Effector CD8-positive, alpha-beta T cell (primary cell): ENCODE measurements at places on chromosomes 12 and 14.

- no peak for DNase-seq
Measured at GRCh38 chr12:123229051-123229450, 3.9 kb downstream of the MPHOSPH9 start.

DNA sequence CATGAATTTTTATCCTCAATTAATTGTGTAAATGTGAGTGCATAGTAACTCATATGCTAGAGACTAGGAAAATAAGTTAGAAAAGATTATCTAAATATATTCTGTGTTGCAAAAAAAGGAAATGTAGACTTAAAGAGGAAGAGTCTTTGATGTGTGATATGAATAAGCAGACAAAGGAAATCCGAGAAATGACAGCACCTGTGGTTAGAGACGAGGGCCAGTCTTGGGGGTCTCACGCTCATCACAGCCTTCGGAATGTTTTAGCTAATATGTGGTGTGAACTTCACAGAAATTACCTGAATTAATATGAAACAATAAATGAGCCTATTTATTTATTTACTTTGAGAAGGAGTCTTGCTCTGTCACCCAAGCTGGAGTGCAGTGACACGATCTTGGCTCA is 11.6 kb downstream of the ATP6V0A2 start:
- DNase-seq: no peak

DNA sequence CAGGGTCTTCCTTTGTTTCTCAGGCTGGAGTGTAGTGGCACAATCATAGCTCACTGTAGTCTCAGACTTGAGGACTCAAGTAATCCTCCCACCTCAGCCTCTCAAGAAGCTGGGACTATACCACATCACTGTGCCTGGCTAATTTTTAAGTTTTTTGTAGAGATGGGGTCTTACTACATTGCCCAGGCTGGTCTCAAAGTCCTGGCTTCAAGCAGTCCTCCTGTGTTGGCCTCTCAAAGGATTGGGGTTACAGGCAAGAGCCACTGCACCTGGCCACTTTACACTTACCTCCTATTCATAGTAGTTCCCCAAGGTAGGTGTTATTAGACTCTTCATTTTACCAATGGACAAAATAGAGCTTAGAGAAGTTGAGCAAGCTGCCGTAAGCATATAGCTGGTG is 29.2 kb downstream of the STYX start:
- DNase-seq: no peak

- DNase-seq: no peak
Measured at GRCh38 chr14:94697773-94698556, 71.9 kb downstream of the GSC start.

GRCh38 chr12:107328442-107329133 is 235.2 kb upstream of the CRY1 start:
- no peak for DNase-seq

- no peak for DNase-seq
Measured at GRCh38 chr14:55581342-55581771, 1.4 kb downstream of the KTN1 start.

DNA sequence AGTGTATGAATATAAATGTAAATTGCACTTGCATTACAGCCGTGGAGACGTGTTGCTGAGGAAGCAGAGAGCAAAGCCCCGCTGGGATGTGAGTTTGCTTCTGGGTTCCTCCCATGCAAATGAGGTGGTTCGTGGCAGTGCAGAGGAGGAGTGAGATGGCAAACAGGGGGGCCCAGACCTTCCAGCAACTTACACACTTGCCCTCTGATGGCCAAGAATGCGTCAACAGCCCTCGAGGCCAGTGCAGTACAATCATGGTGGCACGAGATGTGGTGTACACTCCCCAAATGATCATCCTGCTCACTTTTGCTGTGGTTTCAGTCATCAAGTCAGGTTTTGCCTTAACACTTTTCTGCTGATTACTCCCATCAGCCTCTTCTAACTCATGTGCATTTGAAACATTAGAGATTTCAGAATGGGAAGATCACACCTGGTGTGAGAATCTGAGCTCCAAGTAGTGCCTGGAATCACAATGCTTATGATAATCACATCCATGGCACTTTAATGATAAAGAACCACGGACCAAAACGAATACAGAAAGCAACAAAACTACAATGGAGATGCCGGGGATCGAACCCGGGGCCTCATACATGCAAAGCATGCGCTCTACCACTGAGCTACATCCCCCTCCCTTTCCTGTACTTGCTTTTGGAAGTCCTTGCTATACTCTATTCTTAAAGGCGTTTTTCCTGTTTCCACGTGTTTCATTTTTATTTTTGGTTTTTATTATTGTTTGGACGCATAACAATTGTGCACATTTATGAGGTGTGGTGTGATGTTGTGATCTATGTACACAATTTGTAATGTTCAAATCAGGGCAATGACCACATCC is 7.0 kb upstream of the UBC start:
- no peak for DNase-seq

GRCh38 chr14:99267381-99267780 is 4.6 kb downstream of the BCL11B start:
- DNase-seq: no peak

- DNase-seq: no peak
Measured at GRCh38 chr12:127245437-127245836, 1021.5 kb upstream of the TMEM132C start.

GRCh38 chr14:25103271-25103670 is 53.3 kb upstream of the STXBP6 start:
- DNase-seq: no peak

DNA sequence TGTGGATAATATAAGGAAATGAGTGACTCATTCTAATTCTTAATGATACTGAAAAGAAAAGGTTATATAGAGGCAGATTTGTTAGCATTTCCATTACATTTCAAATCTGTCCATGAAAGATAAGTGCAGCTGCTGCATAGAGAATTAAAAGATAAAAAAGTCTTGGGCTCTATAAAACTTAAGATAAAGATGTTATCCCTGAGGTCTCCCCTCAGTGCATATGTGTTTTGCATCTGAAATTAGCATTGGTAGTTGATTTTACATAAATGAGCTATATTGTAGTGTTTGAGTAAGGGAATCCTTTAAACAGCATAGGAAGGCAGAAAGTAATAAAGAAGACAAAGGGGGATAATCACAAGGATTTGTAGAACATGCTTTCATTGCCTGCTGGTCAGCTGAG is 206.2 kb downstream of the FSCB start:
- DNase-seq: no peak

GRCh38 chr14:53032838-53033390 is 82.1 kb upstream of the FERMT2 start:
- no peak for DNase-seq

- no peak for DNase-seq
Measured at GRCh38 chr14:66152747-66153146, 333.4 kb upstream of the CCDC196 start.

DNA sequence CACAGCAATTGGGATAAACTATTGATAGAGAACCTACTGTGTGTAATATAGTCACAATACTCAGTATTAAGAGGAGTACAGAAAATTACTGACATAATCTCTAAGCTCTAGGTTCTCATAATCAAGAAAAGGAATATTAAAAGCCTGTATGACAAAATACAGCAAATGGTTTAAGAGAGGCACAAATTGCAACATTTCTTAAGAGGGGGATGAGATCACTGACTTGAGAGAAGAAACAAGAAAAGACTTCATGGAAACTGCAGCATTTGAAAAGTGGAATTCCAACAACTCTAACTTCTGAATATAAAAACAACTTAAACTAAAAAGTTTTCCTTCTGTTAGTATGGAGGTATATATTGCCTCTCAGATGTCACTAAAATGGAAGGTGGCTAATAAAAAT is 89.7 kb downstream of the NUMB start:
- DNase-seq: no peak

- no peak for DNase-seq
Measured at GRCh38 chr12:118743896-118744700, 237.2 kb upstream of the SRRM4 start.

DNA sequence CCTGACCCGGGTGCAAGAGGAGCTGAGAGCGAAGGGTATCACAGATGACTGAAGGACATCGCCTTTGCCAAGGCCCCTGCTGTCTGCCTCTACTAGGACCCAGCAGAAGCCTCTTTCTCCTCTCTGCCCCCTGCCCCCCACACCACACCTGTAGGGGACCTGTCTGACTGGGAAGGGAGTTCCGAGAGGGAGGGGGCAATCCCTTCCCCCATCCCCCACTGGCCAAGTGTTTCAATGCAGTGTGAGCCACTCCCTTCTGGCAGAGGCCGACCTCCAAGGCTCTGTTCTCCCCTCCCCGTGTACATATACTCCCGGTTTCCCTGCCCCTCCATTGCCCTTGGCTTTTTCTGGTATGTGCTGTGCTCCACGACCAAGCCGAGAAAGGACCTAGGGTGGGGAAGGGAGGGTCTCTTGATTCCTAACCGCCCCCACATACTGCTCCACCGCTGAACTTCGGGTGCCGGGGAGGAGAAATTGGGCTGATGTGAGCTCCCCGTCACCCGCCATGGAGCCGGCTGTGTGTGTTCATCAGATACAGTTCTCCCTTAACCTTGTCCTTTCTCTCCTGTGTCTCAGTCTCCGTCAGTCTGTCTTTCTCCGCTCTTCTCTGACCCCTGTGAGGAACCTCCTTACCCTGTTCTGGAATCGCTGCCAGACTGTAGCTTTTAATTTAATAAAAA is 2.0 kb upstream of the ARHGEF25 start:
- no peak for DNase-seq

DNA sequence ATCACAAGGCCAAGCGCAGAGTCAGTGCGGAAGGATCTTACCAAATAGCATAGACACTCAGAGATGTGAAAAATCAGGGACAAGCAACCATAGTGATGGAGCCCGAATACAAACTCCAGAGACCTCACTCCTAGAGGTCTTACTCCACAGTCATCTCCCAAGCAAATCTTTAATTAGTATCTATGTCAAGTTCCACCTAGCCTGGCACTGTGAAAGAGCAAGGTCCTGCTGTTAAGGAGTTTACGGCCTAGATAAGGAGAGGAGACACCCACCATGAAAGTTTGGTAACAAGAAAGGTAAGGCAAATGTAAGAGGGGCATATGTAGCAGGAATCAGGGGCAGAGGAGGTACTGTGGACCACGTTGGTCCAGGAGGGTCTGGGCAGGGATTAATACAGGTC is 7.4 kb upstream of the PLEKHG6 start:
- no peak for DNase-seq

- no peak for DNase-seq
Measured at GRCh38 chr14:65095633-65096205, 6.6 kb downstream of the MAX start.

GRCh38 chr12:65522956-65523860 is 244.7 kb downstream of the MSRB3 start:
- no peak for DNase-seq
